ENCODE measurements at places on chromosomes 6 and 20.

- DNase-seq = no peak
Measured at GRCh38 chr6:17705428-17705777, 1.3 kb downstream of the NUP153 start.

DNA sequence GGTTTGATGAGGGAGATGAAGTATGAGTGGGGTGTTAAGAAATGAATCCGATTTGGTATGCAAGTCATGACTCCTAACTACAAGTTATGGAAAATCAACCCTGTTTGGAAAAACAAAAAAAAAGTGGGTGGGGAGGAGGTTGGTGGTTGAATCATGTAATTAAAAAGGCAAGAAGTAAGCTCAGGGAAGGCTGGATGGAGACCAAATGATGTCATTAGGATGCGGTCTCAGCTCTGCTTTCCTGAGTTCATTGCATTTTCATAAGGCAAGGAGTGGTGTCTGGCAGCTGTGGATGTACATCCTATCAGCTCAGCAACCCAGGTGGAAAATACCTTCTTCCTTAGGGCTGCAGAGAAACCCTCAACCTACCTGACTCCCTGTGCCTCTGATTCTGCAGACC lies 60.4 kb upstream of the AKAP12 start:
- no peak for DNase-seq

DNA sequence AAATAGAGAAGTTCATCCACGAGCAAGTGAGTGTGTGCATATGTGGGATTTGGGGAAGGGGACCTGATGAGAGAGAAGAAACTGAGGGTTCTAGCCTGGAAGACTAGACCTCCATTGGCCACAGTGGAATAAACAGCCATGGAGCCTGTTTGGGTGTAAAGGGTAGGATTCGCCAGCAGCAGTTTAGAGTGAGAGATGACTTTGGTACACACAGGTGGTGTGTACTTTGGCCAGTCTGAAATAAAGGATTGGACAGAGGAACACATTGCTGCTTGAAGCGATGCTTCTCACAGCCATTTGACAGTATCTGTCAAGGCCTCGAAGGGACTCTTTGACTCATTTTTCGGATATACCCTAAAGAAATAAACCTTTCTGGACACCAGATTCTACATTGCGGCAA lies 29.2 kb downstream of the PLEKHG1 start:
- DNase-seq = no peak

DNA sequence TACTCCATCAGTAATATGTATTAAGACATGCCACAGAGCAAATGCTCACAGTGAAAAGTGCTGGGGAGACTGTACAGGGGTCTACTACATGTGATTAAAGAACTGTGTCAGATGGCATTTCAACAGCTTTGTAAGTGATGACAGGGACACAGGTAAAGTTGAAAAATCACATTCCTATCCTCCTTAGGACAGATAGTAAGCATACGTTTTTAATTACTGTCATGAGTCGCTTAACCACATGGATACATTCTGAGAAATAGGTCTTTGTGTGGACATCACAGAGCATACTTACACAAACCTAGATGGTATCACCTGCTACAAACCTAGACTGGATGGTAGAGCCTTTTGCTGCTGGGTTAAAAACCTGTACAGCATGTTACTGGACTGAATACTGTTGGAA lies 645.8 kb upstream of the AGPAT4 start:
- DNase-seq = no peak

GRCh38 chr20:62156592-62157386 lies 13.2 kb downstream of the SS18L1 start:
- DNase-seq = peak; percentile 69

GRCh38 chr6:155183095-155183494 lies 80.7 kb upstream of the CLDN20 start:
- DNase-seq = peak; percentile 12

DNA sequence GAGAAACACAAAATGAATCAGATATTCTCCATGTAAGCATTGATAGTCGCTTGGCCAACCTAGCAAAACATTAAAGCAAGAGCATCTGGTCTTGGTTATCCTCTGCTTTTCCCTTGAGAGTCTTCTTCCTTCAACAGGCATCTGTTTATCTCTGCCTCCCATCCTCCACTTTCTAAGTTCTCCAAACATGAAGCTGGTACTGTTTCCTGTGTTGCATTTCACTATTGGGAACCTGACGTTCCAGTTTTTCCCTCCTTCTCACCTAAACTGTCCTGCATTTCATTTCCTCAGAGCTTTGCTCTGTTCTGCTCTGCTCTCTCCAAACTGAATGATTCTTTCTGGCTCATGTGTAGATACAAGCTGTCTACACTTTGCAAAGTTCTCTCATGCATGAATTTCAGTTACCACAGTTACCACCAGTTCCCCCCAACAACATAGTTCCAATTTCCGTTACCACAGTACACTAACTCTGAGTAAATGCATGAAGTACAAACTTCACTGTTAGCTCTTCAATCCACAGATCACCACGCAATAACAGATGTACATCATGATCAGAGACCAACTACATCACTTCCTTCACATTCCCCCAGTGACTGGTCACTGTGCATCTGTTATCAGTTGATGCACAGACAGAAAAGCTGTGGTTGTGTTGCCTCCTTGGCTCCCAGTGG lies 86.7 kb upstream of the F13A1 start:
- DNase-seq = peak; percentile 69

DNA sequence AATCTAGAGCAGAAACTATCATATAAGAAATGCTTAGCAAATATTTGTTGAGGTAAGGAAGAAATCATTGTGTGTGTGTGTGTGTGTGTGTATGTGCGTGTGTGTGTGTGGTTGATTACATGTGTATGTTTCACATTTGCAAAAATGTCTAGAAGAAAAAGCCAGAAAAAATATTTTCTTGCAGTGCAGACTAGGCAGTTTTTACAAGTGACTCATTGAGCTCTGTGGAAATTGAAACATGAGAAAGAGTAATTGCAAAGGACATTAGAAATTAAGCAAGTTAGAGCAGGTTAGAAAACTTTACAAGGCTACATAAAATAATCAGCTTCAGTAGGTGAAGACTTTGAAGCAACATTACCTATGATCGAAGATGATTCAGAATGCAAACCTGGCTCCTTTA lies 669.0 kb upstream of the EYS start:
- DNase-seq = no peak

DNA sequence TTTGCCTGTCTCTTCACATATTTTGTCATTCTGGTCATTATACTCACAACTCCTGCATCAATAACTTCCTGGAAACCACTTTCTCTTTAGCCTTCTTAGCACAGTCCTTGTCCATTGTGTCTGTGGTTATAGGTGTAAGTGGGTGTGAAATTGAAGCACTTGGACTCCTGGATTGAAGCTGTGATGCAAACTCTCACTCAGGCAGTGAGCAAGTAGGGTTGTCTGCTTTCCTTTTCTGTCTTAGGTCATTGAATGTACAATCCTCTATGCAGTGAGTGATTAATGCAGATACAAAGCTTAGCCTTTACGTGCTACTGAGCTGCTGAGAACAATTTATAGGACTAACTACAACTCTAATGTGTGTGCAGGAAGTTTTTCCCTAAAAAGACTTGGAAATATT lies 54.8 kb downstream of the ADGRB3 start:
- DNase-seq = no peak

- no peak for DNase-seq
Measured at GRCh38 chr20:2059411-2059810, 42.2 kb upstream of the STK35 start.

DNA sequence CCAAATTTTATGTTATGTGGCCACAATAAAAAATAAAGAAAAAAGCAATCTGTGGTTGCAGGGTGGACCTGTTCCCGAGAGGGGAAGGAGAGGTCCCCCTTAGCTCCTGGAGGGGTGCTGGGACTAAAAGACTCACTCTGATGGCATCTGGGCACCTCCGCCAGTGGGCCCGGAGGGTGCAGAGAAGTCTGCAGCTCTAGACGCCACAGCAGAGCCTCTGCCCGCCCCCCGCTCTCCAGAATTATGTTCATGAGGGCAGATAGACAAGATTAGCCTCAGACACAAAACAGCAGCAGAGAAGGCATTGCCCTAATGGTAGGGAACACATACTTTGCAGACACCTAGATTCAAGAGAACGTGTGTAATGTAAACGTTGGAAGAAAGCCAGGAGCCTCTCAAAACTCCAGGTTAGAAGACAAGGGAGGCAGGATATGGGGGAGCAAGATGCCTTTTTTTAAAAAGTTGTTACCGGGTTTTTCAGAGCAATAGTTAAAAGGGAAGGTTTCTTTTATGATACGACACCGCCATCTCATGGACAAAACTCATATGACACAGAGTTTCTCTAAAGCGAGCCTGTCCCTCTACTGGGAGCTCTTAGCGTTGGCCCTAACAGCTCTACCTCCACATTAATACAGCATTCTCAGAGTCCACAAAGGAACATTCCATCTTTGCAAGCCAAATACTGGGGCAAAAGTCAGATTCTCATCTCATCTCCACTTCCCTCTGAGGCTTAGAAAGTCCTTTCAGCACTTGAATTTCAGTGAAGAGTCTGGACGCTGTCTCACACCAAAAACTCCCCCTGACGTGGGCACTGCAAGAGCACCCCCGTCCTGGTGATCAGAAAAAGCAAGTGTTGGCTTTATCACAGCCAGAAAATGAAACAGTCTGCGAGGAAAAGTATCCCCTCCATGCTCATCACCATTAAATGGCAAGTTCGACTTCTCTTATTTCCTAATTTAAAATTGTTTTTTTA lies 47.2 kb downstream of the FOXF2 start:
- DNase-seq = peak; percentile 79

- peak; percentile 13 for DNase-seq
Measured at GRCh38 chr6:132816660-132817059, 2.3 kb downstream of the RPS12 start.

GRCh38 chr20:53157443-53158408 lies 185.6 kb downstream of the TSHZ2 start:
- DNase-seq = peak; percentile 75

DNA sequence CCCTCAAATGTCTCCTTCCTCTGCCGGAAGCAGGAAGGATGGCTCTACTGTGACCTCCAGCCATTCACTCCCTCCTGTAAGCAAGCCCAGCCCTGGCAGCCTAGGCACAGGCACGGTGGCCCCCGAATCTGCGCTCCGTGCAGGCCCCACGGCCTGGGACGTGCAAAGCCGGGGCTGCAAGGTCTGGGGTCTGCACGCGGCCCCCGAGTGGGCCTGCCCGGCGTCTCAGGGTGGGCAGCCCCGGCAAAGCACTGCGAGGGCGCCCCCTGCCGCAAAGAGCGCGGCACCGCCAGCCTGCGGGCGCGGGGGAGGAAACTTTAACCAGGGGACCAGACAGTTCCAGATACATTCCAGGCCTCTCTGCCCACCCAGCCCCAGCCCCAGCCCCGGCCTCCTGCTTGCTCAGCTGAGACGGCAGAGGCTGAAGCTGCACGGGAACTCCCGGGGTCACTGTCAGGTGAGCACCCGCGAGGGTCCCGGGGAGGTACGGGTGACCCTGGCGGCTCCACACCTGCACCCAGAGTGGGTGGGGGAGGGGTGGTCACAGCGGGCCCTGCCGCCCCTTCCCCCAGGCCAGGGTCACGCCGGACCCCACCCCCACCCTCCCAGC lies 98.8 kb downstream of the ASXL1 start:
- DNase-seq = peak; percentile 40

DNA sequence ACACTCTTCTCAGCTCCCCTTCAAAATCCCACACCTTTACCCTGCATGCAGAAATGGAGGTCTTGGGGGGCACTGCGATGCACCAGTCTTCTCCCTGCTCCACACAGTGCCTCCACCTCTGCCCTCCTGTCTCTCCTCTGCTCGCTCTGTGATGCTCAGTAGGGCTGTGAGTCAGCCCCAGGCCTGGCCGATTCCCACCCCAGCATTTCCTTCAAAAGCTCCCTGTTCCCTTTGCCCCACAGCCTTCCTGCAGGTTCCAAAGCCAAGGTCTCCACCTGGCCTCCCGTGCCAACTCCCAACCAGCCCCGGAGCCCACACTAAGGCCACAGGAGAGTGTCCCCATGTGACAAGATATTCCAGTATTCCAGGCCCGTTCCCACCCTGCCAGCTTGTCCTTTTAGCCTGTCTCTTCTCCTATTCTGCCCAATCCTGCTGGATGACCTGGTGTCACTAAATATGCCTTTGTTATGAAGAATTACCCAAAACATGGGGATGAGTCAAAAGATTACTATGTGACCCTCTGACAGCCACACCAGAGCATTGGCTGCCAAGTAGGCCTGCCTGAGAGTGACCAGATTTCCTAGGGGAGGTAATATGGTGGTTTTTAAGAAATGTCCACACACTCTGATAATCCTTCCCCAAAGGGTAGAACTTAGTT lies 118.9 kb upstream of the NXT1 start:
- no peak for DNase-seq

DNA sequence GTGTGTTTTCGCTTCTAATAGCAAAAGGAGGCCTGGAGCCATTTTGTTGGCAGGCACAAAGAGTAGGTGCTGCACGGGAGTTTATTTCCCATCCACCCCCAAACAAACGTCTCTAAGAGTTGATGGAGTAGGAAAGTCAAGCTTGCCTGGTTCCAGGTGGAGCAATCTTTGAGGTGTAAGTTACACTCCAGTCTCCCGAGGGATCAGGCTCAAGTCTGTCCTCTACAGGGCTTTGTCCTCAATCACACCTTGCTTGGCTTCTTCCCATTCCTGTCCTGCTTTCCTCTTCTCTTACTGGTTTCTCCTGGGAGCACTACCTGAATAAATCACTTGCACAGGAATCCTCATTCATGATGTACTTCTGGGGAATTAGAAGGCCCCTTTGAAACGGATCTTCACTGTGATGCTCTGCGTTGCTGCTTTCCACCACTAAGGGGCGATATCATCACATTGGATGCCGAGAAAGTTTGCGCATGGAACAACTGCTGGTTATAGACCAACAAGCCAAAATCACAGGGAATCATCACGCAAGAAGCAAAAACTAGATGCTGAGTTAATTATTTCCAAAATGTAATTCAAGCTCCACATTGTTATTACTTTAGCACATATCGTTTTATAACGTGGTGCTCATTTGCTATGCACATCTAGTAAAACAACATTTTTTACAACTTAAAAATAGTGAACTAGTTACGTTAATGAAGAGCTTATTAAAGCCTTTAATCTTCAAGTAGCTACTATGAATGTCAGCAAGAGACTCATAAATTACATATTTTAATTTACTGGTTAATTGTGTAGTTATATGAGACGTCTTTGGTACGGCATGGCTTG lies 156.8 kb downstream of the DNAH8 start:
- peak; percentile 63 for DNase-seq

All from NB4 (cell line).